ENCODE measurements at places on chromosomes 16 and 17. TPM values are rescaled to one million over a fixed set of nuclear protein-coding genes. Genes with fewer than 3 reads are reported as not detected.

GRCh38 chr17:60902399-60902798 lies 224.7 kb downstream of the BCAS3 start:
- H3K27ac ChIP-seq, result no peak overlapping the region
- no peak overlapping the region for H3K4me3 ChIP-seq
- H3K27me3 ChIP-seq, result peaks cover 2% of the 10 kb centered on the region
- DNase-seq, result no peak
- H3K36me3 ChIP-seq, result no peaks in the 10 kb centered on the region
- H3K4me1 ChIP-seq, result no peaks in the 10 kb centered on the region

DNA sequence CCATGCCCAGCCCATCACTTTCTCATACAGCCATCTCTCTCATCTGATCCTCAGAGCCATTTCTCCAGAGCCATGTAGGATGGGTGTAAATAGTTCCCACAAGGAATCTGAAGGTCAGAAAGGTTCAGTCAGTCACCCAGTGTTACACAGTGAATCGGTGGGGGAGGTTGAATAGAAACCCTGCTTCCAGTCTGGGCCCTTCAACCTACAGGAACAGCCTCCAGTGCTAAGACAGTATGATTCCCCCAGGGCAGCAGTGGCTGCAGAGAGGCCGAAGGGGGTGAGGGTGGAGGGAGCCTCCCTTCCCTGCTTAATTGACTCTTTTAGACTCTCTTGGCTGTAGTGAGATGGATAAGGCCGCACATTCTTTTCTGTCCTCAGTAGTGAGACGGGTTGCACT lies 3.6 kb downstream of the WNT9B start:
- no peak overlapping the region for H3K27ac ChIP-seq
- no peak for DNase-seq
- H3K27me3 ChIP-seq, result peaks cover 46% of the 10 kb centered on the region
- no peaks in the 10 kb centered on the region for H3K36me3 ChIP-seq
- H3K4me3 ChIP-seq, result no peak overlapping the region

DNA sequence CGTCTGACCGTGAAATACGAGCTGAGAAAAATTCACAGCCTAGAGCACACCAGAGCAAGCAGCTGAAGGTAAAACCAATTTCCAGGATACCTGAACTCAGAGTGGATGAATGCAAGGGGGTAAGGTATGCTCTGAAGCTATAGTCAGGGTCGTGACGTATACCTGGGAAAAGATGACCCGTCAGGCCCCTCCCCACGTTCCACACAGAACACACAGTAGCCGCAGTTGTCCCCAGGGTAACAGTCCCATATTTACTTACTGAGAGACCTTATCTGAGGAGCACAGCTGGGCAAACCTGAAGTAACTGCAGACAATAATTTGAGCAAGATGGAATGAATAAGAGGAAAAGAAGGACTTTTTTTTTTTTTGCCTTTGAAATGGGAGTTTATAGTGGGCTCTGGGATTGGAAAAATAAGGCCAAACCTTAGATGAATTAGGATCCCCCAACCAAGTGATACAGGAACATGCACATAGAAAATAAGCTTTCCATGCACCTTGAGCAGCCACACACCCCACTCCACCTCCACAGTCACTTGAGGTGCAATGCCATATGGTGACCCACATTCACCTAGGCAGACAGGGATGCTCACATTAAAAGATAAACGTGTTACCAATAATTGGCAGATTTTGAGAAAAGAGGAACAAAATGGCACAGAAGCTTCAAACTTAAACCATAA lies 38.0 kb downstream of the ABCA6 start:
- H3K27ac ChIP-seq, result no peak overlapping the region
- no peaks in the 10 kb centered on the region for H3K36me3 ChIP-seq
- H3K4me3 ChIP-seq, result no peak overlapping the region
- H3K4me1 ChIP-seq, result no peaks in the 10 kb centered on the region
- no peak for DNase-seq
- H3K27me3 ChIP-seq, result no peaks in the 10 kb centered on the region

DNA sequence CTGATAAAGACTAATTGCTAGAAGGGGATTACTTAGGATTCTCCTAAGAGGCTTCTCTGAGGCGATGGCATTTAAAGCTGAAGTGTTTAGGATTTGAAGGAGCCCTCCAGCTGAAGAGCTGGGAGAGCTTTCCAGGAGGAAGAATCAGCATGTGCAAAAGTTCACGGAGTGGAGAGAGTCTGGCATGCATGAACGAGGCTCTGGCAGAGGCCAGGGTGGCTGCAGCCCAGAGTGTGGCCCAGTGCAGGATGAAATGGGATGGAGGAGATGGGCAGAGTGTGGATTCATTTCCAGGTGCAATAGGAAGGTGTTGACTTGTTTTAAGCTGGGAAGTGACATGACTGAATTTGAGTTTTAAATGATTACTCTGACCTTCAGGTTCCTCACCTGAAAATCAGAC lies 249.0 kb upstream of the CCL2 start:
- H3K4me1 ChIP-seq, result no peaks in the 10 kb centered on the region
- no peak overlapping the region for H3K27ac ChIP-seq
- H3K36me3 ChIP-seq, result no peaks in the 10 kb centered on the region
- DNase-seq, result no peak
- peaks cover 3% of the 10 kb centered on the region for H3K27me3 ChIP-seq

DNA sequence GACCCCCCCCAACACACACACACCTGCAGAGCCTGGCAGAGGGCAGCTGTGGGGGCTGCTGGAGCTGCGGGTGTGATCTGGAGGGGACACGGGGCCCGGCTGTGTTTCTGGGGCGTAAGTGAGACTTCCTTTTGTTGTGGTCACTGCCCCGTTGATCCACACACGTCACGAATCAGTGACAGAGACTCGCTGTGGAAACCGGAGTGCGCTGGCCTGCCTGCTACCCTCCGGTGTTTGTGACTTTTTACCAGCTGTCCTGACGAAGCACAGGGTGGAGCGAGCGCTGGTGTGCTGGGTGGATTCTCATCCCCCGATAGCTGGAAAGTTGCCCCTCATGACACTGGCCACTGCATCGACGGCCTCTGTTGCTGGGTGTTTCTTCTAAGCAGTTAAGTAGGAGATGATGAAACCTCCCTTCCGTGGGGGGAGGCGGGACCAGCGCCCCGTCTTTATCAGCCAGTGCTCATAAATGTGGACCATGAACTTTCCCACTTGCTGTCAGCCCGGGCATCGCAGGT lies 2.3 kb downstream of the METRNL start:
- peaks cover 39% of the 10 kb centered on the region for H3K4me1 ChIP-seq
- H3K27ac ChIP-seq, result peak overlapping the region; percentile 85
- H3K27me3 ChIP-seq, result peaks cover 8% of the 10 kb centered on the region
- peaks cover 18% of the 10 kb centered on the region for H3K36me3 ChIP-seq

GRCh38 chr17:78358538-78359320 lies 1.1 kb downstream of the SOCS3 start:
- DNase-seq, result peak; percentile 25
- peak overlapping the region; percentile 93 for H3K27ac ChIP-seq
- H3K36me3 ChIP-seq, result peaks cover 38% of the 10 kb centered on the region
- peak overlapping the region; percentile 94 for H3K4me3 ChIP-seq

GRCh38 chr17:58516644-58517377 lies 2.4 kb upstream of the MTMR4 start:
- H3K4me1 ChIP-seq, result peaks cover 36% of the 10 kb centered on the region
- peak overlapping the region; percentile 91 for H3K27ac ChIP-seq
- H3K27me3 ChIP-seq, result no peaks in the 10 kb centered on the region
- no peak for DNase-seq

- H3K4me1 ChIP-seq, result peaks cover 37% of the 10 kb centered on the region
- no peak overlapping the region for H3K4me3 ChIP-seq
- DNase-seq, result no peak
- no peaks in the 10 kb centered on the region for H3K27me3 ChIP-seq
- no peak overlapping the region for H3K27ac ChIP-seq
Measured at GRCh38 chr17:50153650-50154575, 3.4 kb upstream of the PPP1R9B start.

- no peaks in the 10 kb centered on the region for H3K4me1 ChIP-seq
- H3K36me3 ChIP-seq, result no peaks in the 10 kb centered on the region
- no peaks in the 10 kb centered on the region for H3K27me3 ChIP-seq
- DNase-seq, result no peak
Measured at GRCh38 chr17:8826808-8827435, 27.8 kb upstream of the MFSD6L start.

DNA sequence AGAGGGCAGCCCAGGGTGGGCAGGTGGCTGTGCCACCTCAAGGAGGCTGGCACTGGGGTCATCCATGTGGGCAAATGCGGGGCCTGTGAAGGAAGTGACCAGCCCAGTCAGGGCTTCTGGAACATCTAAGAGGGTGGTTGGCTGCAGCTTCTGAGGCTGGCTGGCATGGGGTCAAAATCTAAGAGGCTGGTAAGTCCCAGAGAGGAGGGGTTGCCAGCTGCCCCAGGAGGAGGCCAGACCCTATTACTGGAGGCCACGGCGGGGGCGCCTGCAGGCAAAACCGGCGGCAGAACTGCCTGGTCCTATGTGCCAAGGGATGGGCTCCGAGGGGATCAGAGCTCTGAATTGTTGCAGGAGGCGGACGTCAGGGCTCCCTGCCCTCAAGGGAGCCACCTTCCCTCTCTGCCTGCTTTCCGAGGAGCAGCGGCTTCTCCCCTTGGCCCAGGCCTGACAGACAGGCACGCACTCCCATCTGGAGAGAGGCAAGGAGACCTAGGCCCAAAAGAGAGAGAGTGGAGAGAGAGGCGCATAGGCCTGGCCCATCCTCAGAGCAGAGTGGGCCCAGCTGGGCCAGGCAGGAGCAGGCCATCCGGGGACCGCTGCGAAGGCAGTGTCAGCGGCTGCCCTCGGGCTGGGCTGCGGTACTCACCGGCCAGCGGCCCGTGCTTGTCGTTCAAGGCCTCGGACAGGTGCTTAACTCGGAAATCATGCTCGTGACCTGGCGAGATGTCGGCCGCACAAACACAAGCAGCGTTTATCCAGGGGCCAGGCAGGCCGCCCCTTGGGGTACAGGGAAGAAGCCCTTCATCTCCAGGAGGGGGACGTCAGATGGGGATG lies 10.9 kb downstream of the ZACN start:
- H3K27me3 ChIP-seq, result no peaks in the 10 kb centered on the region
- peaks cover 29% of the 10 kb centered on the region for H3K36me3 ChIP-seq
- H3K4me1 ChIP-seq, result no peaks in the 10 kb centered on the region
- H3K4me3 ChIP-seq, result no peak overlapping the region
- no peak for DNase-seq

- H3K4me3 ChIP-seq, result no peak overlapping the region
- H3K4me1 ChIP-seq, result no peaks in the 10 kb centered on the region
- H3K27ac ChIP-seq, result no peak overlapping the region
- no peaks in the 10 kb centered on the region for H3K27me3 ChIP-seq
- H3K36me3 ChIP-seq, result no peaks in the 10 kb centered on the region
Measured at GRCh38 chr16:64250866-64251265, 871.0 kb downstream of the CDH11 start.

- H3K4me1 ChIP-seq, result peaks cover 78% of the 10 kb centered on the region
- H3K27me3 ChIP-seq, result no peaks in the 10 kb centered on the region
- peak overlapping the region; percentile 62 for H3K4me3 ChIP-seq
- H3K36me3 ChIP-seq, result peaks cover 47% of the 10 kb centered on the region
- H3K27ac ChIP-seq, result peak overlapping the region; percentile 99
- DNase-seq, result peak; percentile 50
Measured at GRCh38 chr17:1871756-1872155, 42.0 kb downstream of the RPA1 start.

DNA sequence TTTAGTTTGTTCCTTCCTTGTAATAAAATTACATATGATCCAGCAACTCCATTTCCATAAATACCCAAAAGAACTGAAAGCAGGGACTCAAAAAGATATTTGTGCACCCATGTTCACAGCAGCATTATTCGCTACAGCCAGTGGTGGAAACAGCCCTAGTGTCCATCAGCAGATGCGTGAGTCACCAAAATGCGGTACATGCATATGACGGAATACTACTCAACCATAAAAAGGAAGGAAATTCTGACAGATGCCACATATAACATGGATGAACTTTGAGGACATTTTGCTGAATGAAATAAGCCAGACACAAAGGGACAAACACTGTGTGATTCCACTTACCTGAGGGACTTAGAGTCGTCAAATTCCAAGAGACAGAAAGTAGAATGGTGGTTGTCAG lies 9.1 kb upstream of the SLC47A2 start:
- H3K4me3 ChIP-seq, result no peak overlapping the region
- no peaks in the 10 kb centered on the region for H3K36me3 ChIP-seq
- no peak overlapping the region for H3K27ac ChIP-seq
- H3K4me1 ChIP-seq, result peaks cover 7% of the 10 kb centered on the region
- no peak for DNase-seq
- H3K27me3 ChIP-seq, result no peaks in the 10 kb centered on the region

GRCh38 chr17:82231562-82232321 lies 2.9 kb downstream of the SLC16A3 start:
- no peak overlapping the region for H3K27ac ChIP-seq
- H3K27me3 ChIP-seq, result no peaks in the 10 kb centered on the region
- no peak for DNase-seq
- peaks cover 4% of the 10 kb centered on the region for H3K36me3 ChIP-seq
- H3K4me1 ChIP-seq, result peaks cover 14% of the 10 kb centered on the region
- peak overlapping the region; percentile 26 for H3K4me3 ChIP-seq

DNA sequence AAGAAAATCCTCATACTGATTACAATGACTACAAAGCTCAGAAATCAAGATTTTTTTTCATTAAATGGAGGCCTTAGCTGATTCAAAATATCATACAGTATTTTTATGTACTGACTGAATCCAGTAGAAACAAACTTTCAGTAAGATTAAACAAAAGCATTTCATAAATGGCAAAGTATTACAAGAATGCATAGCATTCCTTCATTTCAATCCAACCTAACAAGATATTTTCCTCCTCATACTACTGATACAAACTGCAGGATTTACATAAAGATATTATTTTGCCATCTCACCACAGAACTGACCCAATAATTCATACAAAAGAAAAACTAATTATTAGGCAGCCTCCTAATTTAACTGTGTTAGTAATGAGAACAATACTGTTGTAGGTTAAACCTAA lies 6.2 kb upstream of the KANSL1 start:
- peaks cover 61% of the 10 kb centered on the region for H3K4me1 ChIP-seq
- H3K27ac ChIP-seq, result no peak overlapping the region
- H3K36me3 ChIP-seq, result peaks cover 17% of the 10 kb centered on the region
- DNase-seq, result no peak

- peaks cover 5% of the 10 kb centered on the region for H3K27me3 ChIP-seq
- peaks cover 13% of the 10 kb centered on the region for H3K4me1 ChIP-seq
- no peak overlapping the region for H3K27ac ChIP-seq
- H3K36me3 ChIP-seq, result no peaks in the 10 kb centered on the region
- no peak overlapping the region for H3K4me3 ChIP-seq
- no peak for DNase-seq
Measured at GRCh38 chr17:80153004-80153403, 6.1 kb upstream of the EIF4A3 start.

TAC4 gene
- total RNA-seq, result not detected

PTGES3L gene
- total RNA-seq, result 1.6 TPM

GINS2 gene
- 87.2 TPM for total RNA-seq

ECI1 gene
- total RNA-seq, result 36.5 TPM

SDK2 gene
- total RNA-seq, result 0.44 TPM

GFOD2 gene
- total RNA-seq, result 19.6 TPM

NPB gene
- total RNA-seq, result 0.31 TPM

MYCBPAP gene
- 2.6 TPM for total RNA-seq

DNAH9 gene
- not detected for total RNA-seq

RND2 gene
- total RNA-seq, result 0.07 TPM

TMIGD1 gene
- not detected for total RNA-seq

Data from activated T-helper 1 cell treated with anti-CD3 and anti-CD28 coated beads, Interleukin-12 subunit alpha, Interleukin-12 subunit beta, Interleukin-2, Interleukin-4 antibody, amounts not matched to agents 30 ng/mL and 10 ng/mL and 1 ng/mL, durations not matched to agents 14 hours and 24 hours and 36 hours (primary cell).